Activated T-helper 1 cell treated with Interleukin-2 at 50 U/mL for 16 hours (primary cell): ENCODE measurements at places on chromosomes 5 and 9.

- no peak for DNase-seq
Observed at GRCh38 chr5:142014911-142015584, 2.2 kb upstream of the GNPDA1 start.

DNA sequence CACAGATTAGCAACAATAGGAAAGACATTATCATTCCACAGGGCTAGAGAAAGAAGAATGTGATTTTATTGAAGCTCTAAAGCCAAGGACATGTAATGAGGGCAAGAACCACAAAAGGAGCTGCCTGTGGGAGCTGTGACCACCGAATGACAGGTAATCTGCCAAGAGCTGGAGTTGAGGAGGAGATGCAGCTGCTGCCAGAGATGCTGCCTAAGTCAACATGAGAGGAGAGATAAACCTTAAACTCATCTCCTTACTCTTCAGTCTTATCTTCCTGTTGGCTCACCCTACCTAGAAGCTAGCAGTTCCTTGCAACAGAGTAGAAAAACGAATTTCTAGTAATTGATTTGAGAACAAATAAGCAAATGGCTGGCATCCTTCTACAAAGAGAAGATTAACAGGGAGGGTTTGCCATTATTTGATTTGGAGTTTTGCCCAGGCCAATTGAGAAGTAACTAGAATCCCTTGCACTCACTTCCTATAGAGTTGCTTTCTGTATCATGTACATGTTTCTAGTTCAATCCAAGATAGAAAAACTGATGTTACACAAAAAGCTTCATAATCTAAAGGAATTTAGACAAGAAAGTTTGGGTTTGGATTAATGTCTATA is 539.2 kb downstream of the TLE1 start:
- no peak for DNase-seq

- no peak for DNase-seq
Observed at GRCh38 chr5:132497488-132497997, 7.0 kb upstream of the IRF1 start.

DNA sequence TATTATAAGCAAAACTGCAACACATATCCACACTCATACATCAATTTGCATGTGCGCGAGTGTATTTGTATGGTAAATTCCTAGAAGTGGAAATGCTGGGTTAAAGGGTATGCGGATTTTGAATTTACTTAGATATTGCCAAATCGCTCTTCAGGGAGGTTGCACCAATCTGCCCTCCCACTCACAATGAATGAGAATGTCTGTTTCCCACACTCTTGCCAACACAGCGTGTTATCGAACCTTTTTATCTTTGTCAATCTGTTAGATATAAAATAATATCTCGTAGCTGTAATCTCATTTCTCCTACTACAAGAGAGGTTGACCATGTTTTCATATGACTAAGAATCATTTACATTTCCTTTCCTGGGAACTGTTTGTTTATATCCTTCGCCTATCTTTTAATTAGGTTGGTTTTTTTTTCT is 35.7 kb downstream of the LHX2 start:
- no peak for DNase-seq

GRCh38 chr5:14879937-14880589 is 8.5 kb upstream of the ANKH start:
- DNase-seq, result no peak

- DNase-seq, result no peak
Observed at GRCh38 chr5:126099077-126099476, 324.1 kb upstream of the GRAMD2B start.

DNA sequence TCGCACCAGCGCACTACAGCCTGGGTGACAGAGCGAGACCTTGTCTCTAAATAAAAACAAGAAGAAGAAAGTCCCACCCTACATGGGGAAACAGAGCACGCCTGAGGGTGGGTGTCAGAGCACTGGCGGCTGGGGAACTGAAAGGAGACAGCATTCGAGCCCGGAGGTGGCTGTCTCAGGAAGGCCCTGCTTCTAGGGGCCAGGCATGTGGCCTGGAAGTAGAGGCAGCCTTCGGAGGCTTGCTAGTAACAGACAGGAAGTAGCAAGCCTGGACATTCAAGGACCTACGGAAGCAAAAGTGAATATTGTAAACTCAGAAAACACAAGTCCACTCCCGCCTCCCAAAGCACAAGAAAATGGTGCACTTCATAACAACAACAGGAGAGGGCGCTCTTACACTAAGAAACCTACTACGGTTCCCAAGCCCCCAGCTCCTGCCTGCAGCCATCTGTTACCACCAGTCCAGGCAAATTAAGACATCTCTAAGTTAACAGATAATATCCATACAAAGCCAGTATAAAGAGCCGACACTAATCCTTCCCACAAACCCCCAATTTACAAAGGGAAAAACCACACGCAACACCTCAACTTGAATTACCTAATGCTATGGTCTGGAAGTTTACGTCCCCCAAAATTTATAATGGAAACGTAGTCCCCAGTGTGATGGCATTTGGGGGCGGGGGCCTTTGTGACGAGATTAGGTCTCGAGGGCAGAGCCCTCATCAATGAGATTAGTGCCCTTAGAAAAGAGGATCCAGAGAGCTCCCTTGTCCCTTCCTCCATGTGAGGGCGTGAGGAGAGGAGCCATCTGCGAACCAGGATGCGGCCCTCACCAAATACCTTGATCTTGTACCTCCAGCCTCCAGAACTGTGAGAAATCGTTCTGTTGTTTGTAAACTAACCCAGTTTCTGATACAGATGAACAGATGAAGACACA is 7.7 kb downstream of the RASGEF1C start:
- no peak for DNase-seq

DNA sequence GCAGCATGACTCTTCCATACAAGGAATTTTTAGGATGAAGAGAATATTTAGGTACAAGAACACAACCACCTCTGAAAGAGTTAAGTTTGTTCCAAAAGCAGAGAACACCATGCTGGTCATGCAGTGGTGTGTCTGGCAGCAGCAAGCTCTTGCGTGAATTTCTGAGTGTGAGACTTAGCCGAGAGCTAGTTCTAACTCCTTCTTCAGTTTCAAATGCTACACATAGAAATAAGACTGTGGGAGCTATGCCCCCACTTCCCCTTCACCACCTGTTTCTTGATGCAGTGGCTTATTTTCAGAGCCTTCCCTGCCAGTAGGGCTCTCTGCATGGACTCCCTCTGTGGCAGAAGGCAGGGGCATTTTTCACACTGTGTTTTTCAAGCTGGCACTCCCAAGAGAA is 122.9 kb upstream of the ZNF366 start:
- no peak for DNase-seq

DNA sequence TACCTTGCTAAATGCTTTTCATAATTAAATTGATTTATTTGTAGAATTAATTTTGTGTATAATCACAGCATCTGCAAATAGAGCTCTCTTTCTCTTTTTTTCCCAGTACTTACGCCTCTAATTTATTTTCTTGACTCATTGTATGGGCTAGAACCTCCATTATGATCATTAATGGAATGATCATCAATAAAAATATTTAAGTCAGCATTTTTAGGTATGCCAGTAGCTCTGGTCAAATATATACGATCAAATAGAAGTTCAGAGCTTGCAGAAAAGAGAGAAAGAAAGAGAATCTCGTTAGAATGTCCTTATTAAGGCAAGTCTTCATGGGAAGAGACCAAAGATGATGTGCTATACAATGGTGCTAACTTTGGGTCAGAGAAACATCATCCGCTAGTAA is 202.6 kb downstream of the TLR4 start:
- no peak for DNase-seq

DNA sequence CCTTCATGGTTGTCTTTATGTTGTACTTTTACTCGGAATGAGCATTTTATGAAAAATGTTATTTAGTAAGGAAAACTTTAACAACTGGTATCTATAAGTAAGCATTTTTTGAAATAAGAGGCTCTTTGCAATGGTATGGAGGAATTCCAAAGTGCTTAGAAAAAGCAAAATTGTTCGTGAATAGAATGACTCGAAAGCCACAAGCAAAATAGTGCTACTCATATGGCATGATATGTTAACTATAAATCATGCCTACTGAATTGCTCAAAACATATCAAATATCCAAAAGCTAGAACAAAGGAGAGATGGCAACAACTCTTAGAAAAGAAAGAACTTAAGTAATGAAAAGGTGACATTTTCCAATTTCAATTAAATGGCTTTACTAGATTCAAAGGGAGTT is 216.3 kb downstream of the KIAA0825 start:
- DNase-seq, result no peak

DNA sequence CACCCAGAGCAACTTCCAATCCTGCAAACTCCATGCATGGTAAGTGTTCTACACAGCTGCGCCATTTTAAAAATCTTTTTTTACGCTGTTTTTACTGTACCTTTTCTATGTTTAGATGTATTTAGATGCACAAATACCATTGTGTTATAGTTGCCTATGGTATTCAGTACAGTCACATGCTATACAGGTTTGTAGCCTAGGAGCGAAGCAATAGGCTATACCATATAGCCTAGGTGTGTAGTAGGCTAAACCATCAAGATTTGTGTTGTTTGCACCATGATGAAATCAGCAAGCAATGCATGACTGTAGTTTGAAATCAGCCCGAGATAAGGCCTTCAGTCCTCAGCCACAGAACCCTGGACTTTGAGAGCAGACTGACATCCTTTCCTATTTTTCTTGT is 101.2 kb downstream of the LIX1 start:
- no peak for DNase-seq

GRCh38 chr9:125674981-125675973 is 31.7 kb downstream of the MAPKAP1 start:
- no peak for DNase-seq

- no peak for DNase-seq
Observed at GRCh38 chr5:150473673-150474358, 24.3 kb upstream of the RPS14 start.

- no peak for DNase-seq
Observed at GRCh38 chr5:77637998-77638762, at the start of gene OTP. Gene OTP, minus strand, starts transcription at chr5:77638713. Its CDS starts 164 bp downstream, at chr5:77638549.

DNA sequence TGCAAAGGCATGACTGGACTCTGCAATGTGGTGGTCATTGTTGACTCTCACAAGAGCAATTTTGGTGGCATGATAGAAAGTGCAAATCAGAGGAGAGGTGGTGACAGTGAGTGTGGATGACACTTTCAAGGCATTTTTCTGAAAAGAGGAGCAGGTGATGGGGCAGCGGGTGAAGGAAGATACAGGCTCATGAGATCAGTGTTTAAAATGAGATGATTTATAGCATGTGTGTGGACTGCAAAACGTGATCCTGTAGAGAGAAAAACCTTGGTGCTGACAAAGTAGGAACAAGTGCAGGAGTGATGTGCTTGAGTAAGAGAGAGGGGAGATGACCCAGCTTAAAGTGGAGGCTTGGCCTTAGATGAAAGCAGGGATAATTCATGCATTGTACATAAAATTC is 171.2 kb upstream of the PPP2R2B start:
- no peak for DNase-seq

GRCh38 chr9:134515026-134515821 is 126.4 kb upstream of the COL5A1 start:
- DNase-seq, result no peak

DNA sequence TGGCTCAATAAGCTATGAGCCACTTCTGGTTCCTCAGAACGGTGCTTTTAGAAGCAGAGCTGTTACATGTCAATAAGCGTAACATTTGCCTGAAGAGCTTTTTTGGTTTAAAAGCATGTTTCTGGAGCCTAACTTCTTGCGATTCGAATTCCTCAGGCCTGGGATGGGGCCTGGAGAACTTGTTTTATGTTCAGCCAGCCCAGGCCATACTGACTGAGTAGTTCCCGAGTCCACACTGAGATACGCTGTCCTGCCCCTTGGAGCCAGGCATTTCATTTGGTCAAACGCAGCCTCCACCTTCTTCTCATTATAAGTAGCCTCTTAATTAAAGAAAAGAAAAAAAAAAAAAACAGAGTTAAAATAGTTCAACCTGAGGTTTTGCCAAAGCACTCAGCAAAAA is 260.6 kb upstream of the ANKRD55 start:
- DNase-seq, result no peak

GRCh38 chr5:178264044-178264443 is 31.4 kb upstream of the PHYKPL start:
- no peak for DNase-seq

DNA sequence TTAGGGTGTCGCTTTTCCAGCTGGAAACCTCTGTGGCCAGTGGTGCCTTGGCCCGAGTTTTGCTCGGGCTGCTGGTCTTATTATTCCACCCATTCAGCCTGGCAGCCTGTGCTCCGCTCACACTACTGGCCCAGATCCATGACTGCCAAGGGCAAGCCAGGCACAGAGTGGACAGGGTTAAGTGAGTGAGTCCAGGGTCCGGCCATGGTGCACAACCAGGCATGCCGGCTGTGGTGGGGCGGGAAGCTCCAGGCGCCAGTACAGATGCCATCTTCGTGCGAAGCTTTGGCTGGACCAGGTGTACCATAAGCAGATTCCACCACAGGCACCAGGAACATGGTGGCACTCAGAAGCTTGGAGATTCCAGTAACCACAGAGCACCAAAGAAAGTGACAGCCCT is 580.2 kb upstream of the FAM174A start:
- no peak for DNase-seq

DNA sequence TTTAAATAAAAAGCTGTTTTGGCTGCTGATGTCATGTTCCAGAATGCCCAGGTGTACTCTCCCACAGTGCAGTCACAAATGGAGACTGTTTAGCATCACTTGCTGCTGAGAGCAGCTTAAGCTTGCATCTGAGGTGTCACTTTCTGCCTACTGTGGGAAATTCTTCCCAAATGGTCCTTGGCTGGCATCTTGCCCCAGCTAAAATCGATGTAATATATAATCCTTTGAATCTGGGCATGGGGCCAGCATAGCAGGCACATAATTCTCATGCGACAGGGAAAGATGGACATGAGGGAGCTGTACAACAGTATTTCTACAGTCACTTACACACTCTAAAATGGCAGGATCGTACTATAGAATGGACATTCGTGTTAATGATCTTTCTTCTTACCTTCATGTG is 144.3 kb downstream of the MACIR start:
- DNase-seq, result no peak

DNA sequence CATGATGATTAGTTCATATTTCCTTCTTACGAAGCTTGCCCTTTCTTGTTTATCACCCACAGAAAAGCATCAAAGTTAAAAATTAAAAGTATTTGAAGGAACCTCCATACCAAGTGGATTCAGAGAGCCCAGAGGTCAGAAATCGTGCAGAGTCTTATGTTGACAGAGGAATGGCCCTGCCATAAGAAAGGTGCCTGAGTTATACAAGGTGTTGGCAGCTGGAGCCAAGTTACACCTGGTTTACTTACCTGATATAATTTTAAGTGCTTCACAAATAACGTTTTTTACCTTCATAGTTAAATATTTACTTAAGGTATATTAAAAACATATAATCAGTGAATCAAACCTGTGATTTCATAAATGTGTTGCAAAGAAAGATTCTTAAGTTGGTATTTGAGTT is 42.3 kb upstream of the DHFR start:
- no peak for DNase-seq

GRCh38 chr9:121652021-121652837 is 795 bp downstream of the DAB2IP start:
- DNase-seq, result no peak

GRCh38 chr5:174581479-174581878 is 142.9 kb upstream of the MSX2 start:
- no peak for DNase-seq

- DNase-seq, result no peak
Observed at GRCh38 chr5:138448481-138449398, 9.9 kb downstream of the REEP2 start.
